ENCODE measurements at places on chromosomes 5 and 9.

DNA sequence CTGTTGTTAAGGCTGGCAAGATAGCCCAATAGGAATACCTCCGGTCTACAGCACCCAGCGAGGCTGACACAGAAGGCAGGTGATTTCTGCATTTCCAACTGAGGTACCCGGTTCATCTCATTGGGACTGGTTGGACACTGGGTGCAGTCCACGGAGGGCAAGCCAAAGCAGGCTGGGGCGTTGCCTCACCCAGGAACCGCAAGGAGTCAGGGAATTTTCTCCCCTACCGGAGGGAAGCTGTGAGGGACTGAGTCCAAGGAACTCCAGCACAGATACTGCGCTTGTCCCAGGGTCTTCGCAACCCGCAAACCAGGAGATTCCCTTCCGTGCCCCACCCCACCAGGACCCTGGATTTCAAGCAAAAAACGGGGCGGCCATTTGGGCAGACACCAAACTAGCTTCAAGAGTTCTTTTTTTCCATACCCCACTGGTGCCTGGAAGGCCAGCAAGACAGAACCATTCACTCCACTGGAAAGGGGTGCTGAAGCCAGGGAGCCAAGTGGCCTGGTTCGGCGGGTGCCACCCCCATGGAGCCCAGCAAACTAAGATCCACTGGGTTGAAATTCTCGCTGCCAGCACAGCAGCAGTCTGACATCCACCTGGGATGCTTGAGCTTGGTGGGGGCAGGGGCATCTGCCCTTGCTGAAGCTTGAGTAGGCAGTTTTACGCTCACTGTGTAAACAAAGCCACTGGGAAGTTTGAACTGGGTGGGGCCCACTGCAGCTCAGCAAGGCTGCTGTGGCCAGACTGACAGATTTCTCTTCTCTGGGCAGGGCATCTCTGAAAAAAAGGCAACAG is 647.2 kb downstream of the BNC2 start:
- peak; percentile 6 for DNase-seq

DNA sequence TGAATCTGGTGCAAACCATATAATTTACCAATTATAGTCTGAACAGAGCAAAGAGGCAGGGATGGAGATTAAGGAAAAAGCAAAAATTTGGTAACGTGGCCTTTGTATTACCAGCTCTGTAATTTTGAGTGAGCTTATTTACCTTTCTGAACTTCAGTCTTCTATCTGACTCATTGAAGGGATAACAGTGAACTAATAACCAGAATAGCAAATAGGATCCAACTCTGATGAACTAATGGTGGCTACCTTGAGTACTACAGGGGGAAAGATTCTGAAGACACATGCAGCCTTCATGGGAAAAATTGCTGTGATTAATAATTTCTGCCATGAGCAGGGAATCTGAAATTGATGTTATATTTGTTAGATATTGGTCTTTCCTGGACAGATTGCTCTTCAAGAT is 23.0 kb upstream of the LARP1 start:
- no peak for DNase-seq

GRCh38 chr9:22240619-22241018 is 206.0 kb upstream of the DMRTA1 start:
- no peak for DNase-seq

- DNase-seq, result no peak
Observed at GRCh38 chr5:54900984-54901725, 84.2 kb downstream of the ESM1 start.

DNA sequence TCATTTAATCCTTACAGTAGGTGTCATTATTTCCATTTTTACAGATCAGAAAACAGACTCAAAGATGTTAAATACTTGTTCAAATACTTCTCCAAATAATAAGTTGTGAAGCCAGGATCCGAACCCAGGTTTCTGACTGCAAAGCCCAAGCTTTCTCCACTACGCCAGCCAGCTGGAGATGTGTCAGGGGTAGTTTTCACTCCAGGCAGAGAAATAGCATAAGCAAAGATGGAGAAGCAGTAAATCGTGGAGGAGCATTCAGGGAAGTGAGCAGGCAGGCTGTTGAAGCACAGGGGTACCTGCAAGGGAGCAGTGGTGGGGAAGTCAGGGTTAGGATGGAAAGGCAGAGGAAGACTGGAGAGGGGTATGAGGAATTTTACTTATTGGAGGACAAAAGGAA is 2.9 kb downstream of the TLN1 start:
- DNase-seq, result no peak

DNA sequence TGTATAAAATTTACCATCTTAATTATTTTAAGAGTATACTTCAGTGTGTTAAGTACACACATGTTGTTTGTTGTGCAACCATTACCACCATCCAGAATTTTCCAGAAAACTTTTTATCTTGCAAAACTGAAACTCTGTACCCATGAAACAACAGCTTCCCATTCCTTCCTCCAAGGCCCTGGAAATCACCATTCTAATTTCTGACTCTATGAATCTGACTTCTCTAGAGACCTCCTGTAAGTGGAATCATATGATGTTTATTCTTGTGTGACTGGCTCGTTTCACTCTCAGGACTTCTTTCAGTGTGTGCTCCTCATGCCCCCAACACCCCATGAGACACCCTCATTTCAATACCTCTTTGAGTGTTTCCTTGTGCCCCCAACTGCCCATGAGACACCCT is 60.4 kb upstream of the COL15A1 start:
- DNase-seq, result no peak

GRCh38 chr9:68746525-68746924 is 41.5 kb downstream of the PIP5K1B start:
- no peak for DNase-seq

GRCh38 chr9:107898761-107899160 is 409.2 kb upstream of the KLF4 start:
- DNase-seq, result no peak

GRCh38 chr5:123454259-123454911 is 31.2 kb upstream of the CEP120 start:
- DNase-seq, result no peak

DNA sequence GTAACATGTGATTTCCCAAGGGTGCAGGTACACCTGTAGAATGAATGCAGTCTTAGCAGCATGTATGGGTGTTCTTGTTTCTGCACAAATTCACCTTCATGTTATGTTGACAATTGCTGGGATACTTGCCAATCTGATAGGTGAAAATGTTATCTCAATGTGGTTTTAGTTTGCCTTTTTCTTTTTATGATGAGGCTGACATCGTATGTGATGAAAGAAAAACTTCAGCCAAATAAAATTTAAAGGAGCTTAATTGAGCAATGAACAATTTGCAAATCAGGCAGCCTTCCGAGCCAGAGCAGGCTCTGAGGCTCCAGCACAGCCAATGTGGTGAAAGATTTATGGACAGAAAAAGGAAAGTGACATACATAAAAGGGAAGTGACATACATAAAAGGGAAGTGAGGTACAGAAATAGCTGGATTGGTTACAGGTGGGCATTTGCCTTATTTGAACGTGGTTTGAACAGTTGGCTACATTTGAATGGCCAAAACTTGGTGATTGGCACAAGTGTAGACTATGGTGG is 10.5 kb downstream of the TAL2 start:
- DNase-seq, result no peak

DNA sequence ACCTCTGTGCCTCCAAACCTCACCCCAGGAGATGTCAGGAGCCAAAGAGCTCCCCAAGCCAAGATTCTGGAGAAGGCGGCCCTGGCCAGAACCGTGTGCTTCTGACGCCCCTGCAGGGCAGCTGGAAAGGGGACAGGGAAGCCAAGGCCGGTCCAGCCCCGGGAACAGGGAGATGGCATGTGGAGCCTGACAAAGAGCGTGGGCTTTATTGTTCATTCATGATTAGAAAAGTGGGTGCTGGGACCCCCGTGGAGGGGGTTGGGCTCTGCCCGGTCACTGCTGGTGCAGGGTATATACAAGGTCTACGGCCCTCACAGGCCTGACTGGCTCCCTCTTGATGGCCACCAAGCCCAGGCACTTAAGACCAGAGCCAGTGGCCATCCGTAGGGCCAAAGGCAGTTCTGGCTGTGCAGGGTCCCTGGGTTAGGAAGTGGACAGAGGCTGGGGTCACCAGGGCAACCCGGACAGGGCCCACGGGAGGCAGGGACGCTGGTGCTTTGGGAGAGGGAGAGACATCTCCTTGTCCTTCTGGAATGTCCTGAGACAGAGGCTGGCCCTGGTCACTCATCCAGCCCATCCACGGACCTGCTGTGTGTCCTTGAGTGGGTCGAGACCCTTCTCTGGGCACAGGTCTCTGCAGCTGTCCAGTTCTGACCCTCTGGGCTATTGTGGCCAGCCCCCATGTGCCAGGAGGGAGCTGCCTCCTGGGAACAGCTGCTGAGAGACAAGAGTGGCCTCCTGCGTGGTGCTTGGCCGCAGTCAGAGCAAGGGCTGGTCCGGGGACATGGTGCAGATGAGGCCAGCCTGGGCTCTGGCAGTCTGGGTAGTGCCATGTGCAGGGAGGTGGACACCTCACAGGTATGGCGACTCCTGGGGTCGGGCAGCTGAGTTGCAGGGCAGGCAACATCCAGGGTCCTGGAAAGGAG is 12.5 kb downstream of the NINJ1 start:
- no peak for DNase-seq

DNA sequence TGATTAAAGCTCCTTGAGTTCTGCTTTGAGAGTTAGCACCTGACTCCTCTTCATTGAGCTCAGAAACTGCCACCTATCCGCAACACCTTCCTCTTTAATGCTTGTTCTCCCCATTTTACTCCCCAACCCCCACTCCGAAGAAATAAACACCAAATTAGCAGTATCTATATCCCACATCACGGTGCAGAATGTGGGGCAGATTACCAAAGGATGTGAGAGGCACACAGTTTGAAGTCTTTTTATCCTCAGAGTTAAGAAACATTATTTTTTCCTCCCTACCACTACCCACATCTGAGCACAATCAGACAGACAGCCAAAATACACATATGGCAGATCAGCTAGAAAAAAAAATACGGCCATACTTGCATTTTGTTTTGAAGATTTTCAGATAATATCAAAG is 26.1 kb upstream of the IL7R start:
- DNase-seq, result no peak

- DNase-seq, result no peak
Observed at GRCh38 chr9:125183054-125183453, 6.5 kb downstream of the PPP6C start.

GRCh38 chr5:90783460-90784333 is 225.1 kb downstream of the ADGRV1 start:
- DNase-seq, result peak; percentile 35

DNA sequence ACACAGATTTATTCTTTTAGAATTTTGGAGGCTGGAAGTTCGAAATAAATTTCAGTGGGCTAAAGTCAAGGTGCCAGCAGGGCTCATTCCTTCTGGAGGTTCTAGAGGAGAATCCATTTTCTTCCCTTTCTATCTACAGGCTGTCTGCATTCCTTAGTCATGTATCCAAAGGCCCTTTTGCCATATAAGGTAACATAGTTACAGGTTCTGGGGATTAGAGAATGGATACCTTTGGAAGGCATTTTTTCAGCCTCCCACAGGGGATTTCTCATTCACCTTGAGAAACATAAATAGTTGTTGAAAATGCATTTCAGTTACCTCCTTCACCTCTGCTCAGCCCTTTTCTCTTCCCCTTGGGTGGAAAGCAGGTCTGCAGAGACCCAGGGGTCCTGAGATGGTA is 280.0 kb upstream of the MAP3K1 start:
- DNase-seq, result no peak

DNA sequence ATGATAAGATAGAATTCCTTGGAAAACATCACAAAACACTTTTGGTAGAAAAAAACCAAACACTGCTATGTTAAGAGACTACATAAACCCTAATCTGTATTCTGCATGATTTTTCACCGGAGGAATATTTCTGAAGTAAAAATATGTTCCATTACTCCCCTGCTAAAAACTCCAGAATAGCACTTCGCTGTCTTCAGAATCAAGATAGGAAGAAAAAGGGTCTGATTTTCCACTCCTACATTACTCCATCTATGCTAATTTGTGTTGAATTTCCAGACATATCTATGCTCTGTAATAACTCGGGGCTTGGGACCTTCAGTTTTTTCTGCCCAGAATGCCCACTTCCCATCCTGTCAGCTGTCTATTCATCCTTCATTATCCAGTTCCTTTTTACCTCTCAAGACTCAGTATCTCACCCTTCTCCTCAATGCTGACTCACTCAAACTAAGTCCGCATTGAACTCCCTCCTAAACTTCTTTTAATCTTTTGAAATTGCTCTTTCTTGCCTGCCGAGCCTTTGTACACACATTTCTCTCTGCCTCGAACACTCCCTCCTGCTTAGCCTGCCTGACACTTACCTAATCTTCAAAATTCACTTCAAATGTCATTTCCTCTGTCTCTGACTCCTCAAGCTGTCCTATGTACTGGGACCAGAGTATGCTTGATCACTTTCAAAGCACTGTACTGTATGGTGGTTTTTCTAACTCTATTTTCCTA is 171.0 kb downstream of the ARRDC3 start:
- no peak for DNase-seq

GRCh38 chr5:150729859-150730258 is 29.0 kb downstream of the DCTN4 start:
- no peak for DNase-seq

- no peak for DNase-seq
Observed at GRCh38 chr5:91018200-91018599, 364.9 kb downstream of the ARRDC3 start.

GRCh38 chr9:87599901-87600610 is 102.4 kb downstream of the DAPK1 start:
- DNase-seq, result no peak

- DNase-seq, result no peak
Observed at GRCh38 chr5:122163121-122164069, 34.0 kb downstream of the ZNF474 start.

- no peak for DNase-seq
Observed at GRCh38 chr5:68848091-68848490, 245.7 kb upstream of the SLC30A5 start.

- DNase-seq, result peak; percentile 64
Observed at GRCh38 chr9:130962418-130963316, 23.6 kb upstream of the FIBCD1 start.

DNA sequence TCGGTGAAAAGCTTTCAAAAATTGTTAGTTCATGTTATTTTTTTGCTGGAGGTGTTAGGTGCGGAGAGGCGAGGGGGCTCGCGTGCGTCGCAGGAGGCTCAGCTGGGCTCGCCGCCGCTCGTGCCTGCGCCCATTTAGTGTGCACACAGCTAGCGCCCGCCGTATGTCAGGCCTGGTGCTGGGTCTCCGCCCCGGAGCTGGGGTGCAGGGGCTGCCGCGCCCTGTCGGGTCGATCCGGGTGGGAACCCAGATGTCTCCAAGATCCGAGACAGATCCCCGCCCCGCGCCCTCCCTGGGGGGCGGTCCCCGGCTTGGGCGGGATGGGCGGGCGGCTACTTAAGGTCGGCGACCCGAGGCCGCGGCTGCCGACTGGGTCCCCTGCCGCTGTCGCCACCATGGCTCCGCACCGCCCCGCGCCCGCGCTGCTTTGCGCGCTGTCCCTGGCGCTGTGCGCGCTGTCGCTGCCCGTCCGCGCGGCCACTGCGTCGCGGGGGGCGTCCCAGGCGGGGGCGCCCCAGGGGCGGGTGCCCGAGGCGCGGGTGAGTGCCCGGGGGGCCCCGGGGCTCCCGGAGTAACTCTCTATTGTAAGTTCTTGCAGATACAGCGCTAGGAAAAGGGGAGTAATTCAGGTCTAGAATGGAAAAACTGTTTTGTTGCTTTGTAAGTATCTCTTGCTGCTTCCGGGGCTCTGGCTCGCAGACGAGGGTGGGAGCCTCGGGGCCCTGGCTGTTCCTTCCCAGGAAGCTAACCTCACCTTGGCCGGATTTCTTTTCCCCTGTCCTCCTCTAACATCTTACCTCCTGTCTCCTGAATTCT is 31.7 kb downstream of the GSN start:
- peak; percentile 60 for DNase-seq

- DNase-seq, result no peak
Observed at GRCh38 chr9:4299005-4299795, 668 bp downstream of the GLIS3 start.

Data from DMS79 treated with DMSO at 0.1 percent for 48 hours (cell line).